AG09309 (cell line): ENCODE measurements at places on chromosomes 1 and 21.

DNA sequence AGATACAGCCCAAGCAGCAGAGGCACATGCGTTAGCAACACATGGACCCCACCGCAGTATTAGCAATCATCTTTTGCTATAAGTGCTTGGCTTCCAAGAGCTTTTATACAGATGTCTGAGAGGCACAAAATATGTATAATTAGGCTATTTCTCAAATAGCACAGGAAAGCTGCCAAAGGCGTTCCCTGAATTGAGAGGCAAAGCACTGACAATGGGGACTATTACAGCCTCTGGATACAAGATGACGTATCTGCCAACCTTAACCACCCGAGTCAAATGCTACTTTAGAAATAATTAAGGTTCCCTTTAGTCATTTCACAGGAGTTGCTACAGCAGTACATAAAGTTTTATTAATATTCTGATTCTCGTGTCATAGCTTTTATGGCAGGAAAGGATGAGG lies 6.4 kb downstream of the STMN1 start:
- no peak for DNase-seq

- no peak for DNase-seq
Measured at GRCh38 chr1:204688776-204689175, 3.2 kb upstream of the LRRN2 start.

- no peak for DNase-seq
Measured at GRCh38 chr1:224377676-224378006, 21.0 kb downstream of the CNIH4 start.

DNA sequence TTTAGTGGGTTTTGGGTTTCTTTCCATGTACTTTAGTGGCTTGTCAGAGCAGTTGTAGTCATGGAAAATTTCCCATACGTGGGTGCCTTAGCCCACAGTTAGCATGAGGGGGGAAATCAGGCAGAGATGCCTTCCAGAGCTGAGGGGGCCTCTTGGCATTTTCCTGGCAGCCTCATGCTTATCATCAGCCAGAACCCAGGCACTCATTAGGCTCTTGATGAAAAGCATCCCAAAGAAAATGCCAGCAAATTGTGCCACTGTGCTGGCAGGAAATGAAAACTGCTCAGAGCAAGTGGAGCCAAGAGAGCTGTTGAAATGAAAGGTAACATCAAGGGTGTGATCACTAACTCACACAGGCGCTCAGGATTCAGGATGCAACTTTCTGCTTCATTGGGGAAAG lies 128.0 kb downstream of the TNNI3K start:
- DNase-seq = no peak

DNA sequence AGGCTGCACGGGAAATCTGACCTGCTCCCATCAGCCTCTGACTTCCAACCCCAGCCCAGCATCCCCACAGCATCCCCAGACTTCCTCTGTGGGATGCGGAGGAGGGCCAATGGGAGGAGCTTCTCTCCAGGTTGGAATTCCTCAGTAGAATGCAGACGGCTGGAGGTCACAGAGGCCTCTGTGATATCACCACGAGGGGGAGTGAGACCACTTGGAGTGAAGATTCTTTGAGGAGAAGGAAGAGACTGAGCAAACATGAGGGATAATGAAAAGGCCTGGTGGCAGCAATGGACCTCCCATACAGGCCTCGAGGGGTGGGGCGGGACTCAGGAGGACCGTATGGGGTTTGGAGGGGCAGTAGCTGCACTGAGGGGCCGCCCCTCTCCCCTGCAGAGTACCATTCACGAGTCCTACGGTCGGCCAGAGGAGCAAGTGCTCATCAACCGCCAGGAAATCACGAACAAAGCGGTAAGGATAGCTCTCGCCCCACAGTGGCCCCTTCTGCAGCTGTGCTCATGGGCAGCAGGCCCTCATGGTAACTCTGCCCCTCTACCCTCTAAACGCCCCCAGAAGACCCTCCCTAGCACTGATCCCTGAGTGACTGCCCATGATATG lies at the start of gene CATSPER4:
Gene CATSPER4 (plus strand): TSS at position 230 of the 615 bp plus-strand sequence. CDS start 26 bp downstream, at position 256.
- DNase-seq = no peak

- DNase-seq = no peak
Measured at GRCh38 chr1:98975113-98975512, 29.5 kb downstream of the PLPPR5 start.

GRCh38 chr1:62530516-62531154 lies 66.7 kb upstream of the ANGPTL3 start:
- no peak for DNase-seq

GRCh38 chr1:150560011-150560438 lies 10.8 kb downstream of the ADAMTSL4 start:
- DNase-seq = no peak

DNA sequence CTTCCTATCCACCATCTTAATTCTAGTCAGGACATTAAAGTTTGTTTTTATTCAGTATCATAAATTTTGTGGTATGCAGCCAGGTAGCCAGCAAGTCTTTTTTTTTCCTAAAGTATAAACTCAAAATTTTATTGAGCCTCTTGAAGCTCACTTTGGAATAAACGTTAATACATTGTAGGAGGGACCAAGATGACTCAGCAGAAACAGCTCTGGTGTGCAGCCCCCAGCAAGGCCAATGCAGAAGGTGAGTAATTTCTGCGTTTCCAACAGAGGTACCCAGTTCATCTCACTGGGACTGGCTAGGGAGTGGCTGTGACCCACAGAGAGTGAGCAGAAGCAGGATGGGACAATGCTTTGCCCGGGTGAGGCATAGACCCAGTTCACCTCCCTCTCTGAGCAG lies 9.7 kb upstream of the OR2M3 start:
- DNase-seq = no peak

DNA sequence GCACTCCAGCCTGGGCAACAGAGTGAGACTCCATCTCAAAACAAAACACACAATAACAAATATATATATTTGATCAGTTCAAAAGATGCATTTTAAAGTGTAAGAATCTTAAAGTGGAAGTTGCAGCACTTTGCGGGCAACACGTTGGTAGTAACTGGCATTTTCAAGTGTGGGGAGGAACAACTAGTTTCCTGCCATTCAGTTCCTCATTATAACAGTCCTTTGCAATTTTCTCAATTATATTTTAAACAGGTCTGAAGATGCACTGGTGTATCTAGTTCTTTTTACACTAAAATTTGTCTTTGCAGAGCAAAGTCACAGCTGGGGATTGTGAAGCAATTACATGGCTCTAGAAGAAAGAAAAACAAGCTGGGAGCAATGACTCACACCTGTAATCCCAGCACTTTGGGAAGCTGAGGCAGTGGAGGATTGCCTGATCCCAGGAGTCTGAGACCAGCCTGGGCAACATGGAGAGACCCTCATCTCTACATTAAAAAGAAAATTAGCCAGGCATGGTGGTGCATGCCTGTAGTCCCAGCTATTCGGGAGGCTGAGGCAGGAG lies 25.3 kb downstream of the RRAGC start:
- DNase-seq = no peak

GRCh38 chr1:1374589-1374928 lies 448 bp downstream of the AURKAIP1 start:
- no peak for DNase-seq

DNA sequence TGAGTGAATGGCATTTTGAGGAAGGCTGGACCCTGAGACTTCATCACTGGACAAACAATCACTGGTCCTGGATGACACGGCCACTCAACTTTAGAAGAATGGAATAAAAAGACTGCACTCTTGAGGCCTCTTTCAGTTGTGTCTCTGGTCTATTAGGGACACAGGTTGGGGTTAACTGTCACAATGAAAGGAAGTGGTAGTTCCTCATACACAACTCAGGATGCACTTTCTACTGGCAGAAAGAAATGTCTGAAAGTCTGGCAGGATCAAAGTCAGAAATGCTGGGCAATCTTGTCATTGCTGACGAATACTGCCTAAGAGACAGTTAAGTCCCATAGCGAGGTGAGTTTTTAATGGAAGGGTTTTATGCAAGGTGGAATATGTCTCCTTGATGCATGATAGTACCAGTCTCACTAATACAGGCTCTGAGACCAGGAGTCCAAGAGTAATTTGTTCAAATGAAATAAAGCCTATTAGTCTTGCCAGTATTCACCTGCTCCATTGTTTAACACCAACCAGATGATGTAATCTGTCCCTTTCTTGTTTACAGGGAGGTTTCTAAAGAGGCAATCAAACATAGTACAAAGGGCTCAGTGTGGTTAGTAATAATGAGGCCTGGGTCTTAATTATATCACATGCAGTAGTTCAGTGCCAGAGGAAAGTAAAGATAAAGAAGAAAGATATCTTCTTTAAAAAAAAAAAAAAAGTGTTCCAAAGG lies 11.2 kb upstream of the RRP15 start:
- DNase-seq = no peak

DNA sequence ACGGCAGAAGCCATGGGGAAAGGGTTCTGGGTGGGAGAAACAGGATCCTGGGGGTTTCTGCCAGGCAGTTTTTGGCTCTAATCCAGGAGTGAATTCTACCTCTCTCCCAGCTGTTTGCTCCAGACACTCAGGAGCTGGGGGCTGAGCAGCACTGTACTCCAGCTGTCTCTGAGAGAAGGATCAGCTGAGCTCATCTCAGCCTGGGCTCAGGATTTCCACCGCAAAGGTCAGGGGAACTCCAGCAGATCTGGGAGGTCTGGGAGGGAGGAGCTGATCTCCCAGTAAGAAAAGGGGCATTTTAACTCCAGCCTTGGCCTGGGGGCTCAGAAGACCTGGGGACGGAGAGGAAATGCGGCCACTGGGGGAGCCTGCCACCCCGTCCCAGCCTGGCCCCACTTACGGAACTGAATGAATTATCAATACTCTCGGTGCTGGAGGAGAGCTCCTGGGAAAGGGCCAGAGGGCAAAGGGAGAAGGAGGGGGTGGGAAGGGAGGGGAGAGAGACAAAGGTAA lies 17.3 kb downstream of the PI4KB start:
- no peak for DNase-seq

DNA sequence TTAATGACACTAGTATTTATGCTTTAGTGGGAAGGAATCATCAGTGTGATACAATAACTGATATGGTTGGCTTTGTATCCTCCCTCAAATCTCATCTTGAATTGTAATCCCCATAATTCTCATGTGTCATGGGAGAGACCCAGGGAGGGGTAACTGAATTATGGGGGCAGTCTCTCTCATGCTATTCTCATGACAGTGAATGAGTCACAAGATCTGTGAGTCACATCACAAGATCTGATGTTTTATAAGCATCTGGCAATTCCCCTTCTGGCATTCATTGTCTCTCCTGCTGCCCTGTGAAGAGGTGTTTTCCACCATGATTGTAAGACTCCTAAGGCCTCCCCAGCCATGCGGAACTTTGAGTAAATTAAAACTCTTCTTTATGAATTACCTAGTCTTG lies 1760.3 kb downstream of the NCAM2 start:
- DNase-seq = no peak

DNA sequence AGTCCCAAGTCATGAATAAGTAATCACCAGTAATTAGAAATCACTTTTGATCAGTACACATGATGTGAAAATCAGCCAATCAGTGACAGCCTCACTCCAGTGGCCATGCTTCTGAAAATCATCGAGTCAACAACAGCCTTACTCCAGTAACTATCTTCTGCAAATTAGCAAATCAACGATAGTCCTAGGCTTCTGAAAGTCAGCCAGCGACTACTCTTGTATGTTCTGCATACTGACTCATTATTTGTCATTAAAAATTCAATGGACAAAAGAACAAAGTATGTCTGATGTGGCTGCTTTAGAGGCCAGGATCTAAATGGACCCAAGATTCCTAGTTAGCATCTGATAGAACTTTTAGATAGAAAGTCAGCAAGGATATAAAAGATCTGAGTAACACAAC lies 102.5 kb downstream of the GPR52 start:
- no peak for DNase-seq

- DNase-seq = no peak
Measured at GRCh38 chr1:231667896-231668506, 41.4 kb downstream of the DISC1 start.

GRCh38 chr21:36038701-36039497 lies 21.4 kb downstream of the SETD4 start:
- no peak for DNase-seq

- DNase-seq = peak; percentile 88
Measured at GRCh38 chr1:15948595-15949452, 27.1 kb downstream of the ZBTB17 start.

- DNase-seq = no peak
Measured at GRCh38 chr1:18058206-18058921, 49.2 kb upstream of the IGSF21 start.

DNA sequence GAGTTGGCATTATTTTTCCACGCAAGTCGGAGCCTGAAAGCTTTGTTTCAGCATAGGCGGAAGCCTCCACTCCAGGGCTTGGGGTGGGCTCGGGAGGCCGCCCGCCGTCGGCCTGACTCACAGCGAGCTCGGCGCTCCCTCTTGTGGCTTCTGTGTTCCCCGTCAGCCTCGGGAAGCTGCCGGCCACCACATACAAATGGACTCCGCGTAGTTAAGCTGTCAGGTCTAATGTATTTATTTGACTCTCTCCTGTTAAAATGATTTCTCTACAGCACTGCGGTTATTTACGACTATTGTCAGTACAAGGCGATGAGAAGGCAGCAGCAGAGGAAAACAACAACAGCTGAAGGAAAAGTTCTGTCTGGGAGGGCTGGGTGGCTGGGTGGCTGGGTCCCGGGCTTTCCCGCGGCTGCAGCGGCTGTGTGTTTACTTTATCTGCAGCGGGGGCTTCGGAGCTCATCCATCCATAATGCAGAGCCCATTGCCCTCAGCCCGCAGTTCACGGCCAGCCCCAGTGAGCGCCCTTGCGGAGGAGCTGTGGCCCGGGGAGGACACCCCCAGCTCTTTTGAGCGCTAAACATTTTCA lies 375.7 kb upstream of the CAMK1G start:
- peak; percentile 25 for DNase-seq

GRCh38 chr21:38830671-38831525 lies 25.2 kb downstream of the ETS2 start:
- no peak for DNase-seq

- no peak for DNase-seq
Measured at GRCh38 chr21:41762753-41763152, 4.1 kb downstream of the RIPK4 start.

DNA sequence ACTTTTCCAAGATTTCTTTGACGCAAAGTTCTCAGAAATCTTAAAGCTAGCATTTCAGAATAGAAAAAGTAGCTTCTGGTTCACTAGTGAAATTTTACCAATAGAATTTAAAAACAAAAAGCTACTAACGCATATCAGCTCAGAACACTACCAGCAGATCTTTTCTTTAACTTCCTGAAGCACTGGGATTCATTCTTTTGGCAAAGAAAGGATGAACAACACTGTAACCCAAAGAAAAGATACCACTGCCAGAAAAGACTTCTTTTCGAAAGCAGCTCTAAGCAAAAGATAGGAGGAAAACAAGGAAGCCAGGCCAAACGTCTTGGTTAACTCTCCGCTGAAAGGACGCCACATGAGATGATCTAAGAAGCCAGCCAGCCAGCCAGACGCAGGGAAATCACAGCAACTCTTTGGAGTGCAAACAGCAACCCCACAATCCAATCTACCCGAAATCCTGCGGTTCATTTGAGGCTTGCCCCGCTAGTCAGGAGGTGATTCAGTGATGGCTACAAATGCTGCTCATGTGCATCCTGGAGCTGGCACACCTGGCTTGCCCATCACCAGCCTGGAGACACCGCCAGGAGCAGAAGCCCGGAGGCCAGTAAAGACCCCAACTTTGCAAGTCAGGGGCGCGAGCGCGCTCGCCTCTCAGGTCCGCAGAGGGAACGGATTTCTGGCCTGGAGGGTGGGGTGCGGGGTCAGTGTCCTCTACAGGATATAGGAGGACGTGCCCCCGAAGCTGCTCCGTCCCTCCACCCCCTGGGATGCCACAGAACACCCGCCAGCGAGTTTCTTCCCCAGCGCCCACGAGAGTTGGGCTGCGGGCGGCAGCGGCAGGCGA lies 812 bp downstream of the NBPF1 start:
- peak; percentile 85 for DNase-seq

- DNase-seq = no peak
Measured at GRCh38 chr1:109113590-109114341, at the start of gene ELAPOR1. ELAPOR1 (plus strand) TSS chr1:109114115; CDS start chr1:109114184, 69 bp downstream.

GRCh38 chr21:43812139-43812821 lies 22.9 kb downstream of the RRP1 start:
- no peak for DNase-seq

- no peak for DNase-seq
Measured at GRCh38 chr21:46045154-46045553, 52.8 kb upstream of the COL6A2 start.
